ENCODE measurements at places on chromosomes 5 and 9.

DNA sequence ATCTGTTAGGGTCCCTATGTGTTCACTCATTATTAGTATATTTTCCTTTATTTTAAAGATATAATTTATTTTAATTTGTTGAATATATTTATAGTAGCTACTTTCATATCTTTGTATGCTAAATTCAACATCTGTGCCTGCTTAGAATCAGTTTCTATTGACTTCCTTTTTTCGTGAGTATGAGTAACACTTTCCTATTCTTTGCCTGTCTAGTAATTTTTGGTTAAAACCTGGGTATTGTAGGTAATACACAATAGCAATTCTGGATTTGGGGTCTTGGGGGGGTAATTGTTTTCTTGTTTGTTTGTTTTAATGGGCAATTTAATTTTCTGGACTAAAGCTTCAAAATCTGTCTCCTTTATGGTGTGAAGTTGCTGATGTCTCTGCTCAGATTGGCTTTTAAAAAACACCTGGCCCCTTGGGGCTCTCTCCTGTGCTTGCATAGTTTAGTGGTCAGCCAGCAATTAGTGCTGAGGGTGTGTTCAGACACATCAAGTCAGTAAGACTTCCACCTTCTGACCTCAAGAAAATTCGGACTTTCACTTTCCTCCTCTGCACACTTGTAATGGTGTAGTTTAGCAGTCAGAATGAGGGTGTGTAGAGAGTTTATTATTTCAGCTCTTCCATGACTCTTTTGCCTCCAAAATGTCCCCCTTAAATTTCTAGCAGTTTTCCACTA is 124.4 kb upstream of the MAP1B start:
- no peak overlapping the region for H3K27ac ChIP-seq
- no peaks in the 10 kb centered on the region for H3K36me3 ChIP-seq
- H3K4me3 ChIP-seq = no peak overlapping the region

DNA sequence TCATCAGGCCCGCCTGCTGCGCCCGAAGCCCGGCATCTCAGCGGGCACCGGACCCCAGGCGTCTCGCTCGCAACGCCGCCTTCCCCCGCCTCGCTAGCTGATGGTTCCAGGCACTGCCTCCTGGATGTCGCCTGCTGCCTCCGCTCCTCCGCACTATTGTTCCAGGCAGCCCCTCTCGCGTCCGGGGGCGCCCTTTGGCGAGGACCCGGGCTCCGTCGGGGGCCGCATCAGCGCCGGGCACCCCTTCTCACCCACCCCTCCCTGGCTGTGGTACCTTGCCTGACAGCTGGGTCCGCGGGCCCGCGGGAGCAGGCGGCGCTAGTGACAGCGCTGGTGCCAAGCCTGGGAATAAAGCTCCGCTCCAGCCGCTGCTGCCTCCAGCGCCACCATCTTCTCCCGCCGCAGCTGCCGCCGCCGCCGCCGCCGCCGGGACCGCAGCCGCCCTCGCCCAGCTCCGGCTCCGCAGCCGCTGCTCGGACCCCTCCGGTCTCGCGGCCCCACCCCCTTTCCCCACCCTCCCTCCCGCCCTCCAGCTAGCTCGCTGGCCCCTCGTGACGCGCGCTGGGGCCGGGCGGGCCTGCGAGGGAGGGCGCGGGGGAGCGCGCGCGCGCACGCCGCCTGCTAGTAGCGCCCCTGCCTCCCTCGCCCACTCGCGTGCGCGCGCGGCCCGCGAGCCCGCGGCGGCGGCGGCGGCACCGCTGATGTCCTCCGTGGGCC is at the start of gene APBA1:
TSS of gene APBA1 (minus strand) at position 493 of the 717 bp plus-strand sequence.
- no peaks in the 10 kb centered on the region for H3K27me3 ChIP-seq
- no peak within 1 kb of the TSS for H3K27ac ChIP-seq
- DNase-seq = peak; percentile 62
- H3K36me3 ChIP-seq = no peaks in the 10 kb centered on the region
- peak within 1 kb of the TSS; percentile 84 for H3K4me3 ChIP-seq

DNA sequence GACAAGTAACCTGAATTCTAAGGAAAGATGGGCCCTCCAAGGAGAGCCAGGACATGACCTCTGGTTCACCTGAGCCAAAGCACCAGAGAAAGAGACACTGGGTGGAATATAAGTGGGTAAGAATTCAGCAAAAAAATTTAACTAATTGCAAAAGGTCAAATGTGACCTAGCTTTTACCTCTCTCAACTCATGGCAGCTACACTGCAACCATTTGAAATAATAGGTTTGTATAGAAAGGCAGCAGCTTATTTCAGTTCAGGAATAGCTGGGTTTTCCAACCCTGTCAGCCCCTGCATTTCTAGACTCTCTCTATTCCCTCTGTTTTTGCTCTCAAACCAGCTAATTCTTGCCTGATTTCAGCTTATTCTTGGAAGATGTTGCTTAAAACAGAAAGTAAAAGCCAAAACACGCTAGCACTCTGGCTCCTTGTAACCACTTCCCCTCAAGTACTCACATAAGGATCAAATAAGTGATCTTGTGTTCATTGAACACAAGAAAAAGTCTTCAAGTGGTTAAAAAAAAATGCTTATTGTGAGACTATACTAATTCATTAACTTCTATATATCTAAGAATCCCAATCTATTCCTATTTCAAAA is 101.1 kb upstream of the NR4A3 start:
- H3K27ac ChIP-seq = peak overlapping the region; percentile 64
- DNase-seq = no peak
- H3K4me3 ChIP-seq = peak overlapping the region; percentile 51
- H3K27me3 ChIP-seq = no peaks in the 10 kb centered on the region

- DNase-seq = no peak
- no peak overlapping the region for H3K27ac ChIP-seq
- no peaks in the 10 kb centered on the region for H3K36me3 ChIP-seq
- H3K4me1 ChIP-seq = no peaks in the 10 kb centered on the region
- no peaks in the 10 kb centered on the region for H3K27me3 ChIP-seq
- H3K4me3 ChIP-seq = no peak overlapping the region
Observed at GRCh38 chr5:66021585-66021984, 95.2 kb downstream of the ERBIN start.

- no peaks in the 10 kb centered on the region for H3K27me3 ChIP-seq
- no peak overlapping the region for H3K4me3 ChIP-seq
- no peak overlapping the region for H3K27ac ChIP-seq
- no peaks in the 10 kb centered on the region for H3K4me1 ChIP-seq
Observed at GRCh38 chr9:24881361-24881760, 335.7 kb upstream of the IZUMO3 start.

DNA sequence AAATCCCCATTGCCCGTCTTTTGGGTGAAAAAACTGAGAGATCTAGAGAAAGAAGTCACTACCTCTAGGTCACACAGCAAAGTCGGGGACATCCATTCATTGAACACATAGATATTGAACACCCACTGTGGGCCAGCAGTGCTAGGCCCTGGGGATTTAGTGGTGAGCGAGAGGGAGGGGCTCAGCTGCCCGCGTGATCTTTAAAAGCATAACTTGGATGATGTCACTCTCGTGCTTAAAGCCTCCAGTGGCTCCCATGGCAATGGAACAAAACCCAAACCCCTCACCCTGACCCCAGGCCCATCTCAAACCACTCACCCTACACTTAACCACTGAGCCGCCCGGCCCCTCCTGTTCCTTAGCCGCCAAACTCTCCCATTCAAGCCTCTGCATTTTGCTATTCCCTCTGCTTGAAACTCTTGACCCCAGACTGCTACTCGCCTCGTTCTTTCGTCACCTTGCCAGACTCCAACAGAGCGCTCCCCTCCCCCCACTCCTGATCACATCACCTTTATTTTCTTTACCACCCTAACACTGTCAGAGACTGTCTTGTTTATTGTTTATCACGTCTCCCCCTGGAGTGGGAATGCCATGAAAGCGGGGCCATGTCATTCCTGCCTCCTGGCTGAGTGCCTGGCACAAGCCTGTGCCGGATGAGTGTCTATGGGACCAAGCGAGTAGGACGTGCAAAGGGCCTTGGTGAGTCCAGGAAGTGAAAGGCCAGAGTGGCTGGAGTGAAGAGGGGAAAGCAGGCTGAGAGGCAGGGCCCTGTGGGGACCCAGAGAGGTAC is 710 bp upstream of the PIP5KL1 start:
- no peak for DNase-seq
- no peaks in the 10 kb centered on the region for H3K27me3 ChIP-seq
- H3K4me1 ChIP-seq = peaks cover 29% of the 10 kb centered on the region
- H3K36me3 ChIP-seq = peaks cover 7% of the 10 kb centered on the region

DNA sequence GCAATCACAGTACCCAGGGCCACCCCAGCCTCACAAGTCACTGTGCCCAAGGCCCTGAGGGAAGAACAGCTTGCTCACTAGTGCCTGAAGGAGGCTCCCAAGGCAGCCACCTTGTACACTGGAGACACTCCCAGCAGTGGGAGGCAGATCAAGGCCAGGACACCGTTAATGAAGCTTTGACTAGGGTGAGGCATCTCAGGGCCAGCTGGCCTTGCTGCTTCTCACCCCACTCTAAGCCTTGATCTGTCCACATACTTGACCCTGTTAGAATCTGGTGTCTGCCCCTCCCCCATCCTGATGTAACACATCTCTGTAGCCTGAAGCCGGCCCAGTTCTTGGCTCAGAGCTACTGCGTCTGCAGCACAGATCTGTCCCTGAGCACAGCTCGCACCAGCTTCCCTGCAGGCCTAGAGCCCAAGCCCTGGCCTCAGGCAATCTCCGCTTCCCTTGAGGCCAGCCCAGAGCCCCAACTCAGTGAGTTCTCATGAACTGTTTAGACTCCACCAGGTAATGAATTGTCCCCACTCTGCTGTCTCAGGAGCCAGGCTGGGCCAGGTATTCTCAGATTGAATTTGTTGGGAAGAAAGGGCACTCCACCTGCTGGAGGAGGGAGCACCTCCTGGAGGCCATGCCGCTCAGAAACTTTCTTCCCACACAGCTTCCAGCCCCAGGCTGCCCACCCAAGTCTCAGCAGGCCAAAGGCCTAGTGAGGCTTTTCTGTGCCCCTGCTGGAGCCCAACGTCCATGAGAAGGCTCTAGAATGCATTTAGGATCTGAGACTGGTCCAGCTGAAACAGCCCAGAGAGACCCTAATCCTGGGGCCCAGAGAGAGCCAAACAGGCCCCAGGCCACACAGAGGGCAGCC is 13.4 kb upstream of the JADE2 start:
- H3K36me3 ChIP-seq = no peaks in the 10 kb centered on the region
- no peak overlapping the region for H3K4me3 ChIP-seq
- H3K4me1 ChIP-seq = no peaks in the 10 kb centered on the region

DNA sequence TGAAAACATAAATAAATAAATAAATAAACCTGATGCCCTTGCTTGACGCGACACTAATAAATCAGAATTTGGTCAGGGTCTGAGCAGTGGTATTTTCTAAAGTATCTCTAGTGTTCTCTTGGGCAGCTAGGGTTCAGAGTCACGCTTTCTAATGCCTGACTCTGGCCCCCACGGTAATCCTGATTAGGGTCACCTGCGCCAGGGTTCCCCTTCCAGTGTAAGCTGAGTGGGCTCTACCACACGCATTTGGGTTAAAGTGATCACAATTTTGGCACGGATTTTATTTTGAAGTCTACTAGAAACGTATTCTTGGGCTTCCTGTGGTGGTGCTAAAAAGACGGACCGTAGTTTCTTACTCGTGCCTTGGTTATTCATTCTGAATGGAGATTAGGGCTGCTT is 651 bp downstream of the TTC1 start:
- peak overlapping the region; percentile 84 for H3K4me3 ChIP-seq
- peaks cover 8% of the 10 kb centered on the region for H3K36me3 ChIP-seq
- peak overlapping the region; percentile 85 for H3K27ac ChIP-seq
- DNase-seq = no peak

- H3K4me3 ChIP-seq = peak overlapping the region; percentile 59
- no peak for DNase-seq
- no peaks in the 10 kb centered on the region for H3K27me3 ChIP-seq
- no peaks in the 10 kb centered on the region for H3K36me3 ChIP-seq
Observed at GRCh38 chr9:93577078-93577974, 942 bp downstream of the PHF2 start.

DNA sequence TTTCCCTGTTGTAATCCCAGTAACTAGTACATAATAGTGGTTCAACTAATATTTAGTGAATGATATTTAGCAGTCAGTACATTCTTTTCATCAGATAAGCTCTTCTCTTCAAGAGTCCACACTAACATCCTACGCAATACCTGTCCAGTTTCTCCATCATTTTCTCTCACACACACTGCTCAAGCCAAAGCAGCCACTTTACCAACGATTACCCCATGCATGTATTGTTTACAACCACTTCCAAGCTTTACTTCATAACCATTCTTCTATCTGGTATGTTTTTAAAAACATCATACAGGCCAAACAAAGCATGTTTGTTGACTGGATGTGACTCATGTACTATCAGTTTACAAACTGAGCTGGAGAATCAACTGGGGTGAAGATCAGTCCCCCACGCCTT is 7.3 kb downstream of the UBTD2 start:
- H3K27ac ChIP-seq = no peak overlapping the region
- DNase-seq = no peak
- H3K27me3 ChIP-seq = no peaks in the 10 kb centered on the region
- H3K4me1 ChIP-seq = no peaks in the 10 kb centered on the region
- no peak overlapping the region for H3K4me3 ChIP-seq
- no peaks in the 10 kb centered on the region for H3K36me3 ChIP-seq

- no peaks in the 10 kb centered on the region for H3K27me3 ChIP-seq
- no peaks in the 10 kb centered on the region for H3K4me1 ChIP-seq
- no peaks in the 10 kb centered on the region for H3K36me3 ChIP-seq
- no peak for DNase-seq
- no peak overlapping the region for H3K27ac ChIP-seq
Observed at GRCh38 chr5:124343451-124343867, 403.0 kb downstream of the ZNF608 start.

DNA sequence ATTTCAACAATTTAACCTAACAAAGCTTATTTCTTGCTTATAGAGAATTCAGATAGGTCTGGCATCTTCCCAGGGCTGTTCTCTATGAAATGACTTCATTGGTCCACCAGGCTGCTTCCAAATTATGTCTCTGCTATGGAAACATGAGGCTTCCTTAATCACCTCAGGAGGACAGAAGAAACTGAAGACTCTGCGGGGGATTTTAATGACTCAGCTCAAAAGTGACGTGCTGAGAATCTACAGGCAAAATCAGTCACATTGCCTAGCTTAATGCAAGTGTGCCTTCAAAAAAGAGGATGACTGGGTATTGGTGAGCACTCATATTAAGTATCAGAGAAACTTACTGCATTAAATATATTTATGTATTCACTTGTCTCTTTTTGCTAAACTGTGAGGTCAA is 315.5 kb upstream of the RGMB start:
- H3K27me3 ChIP-seq = no peaks in the 10 kb centered on the region
- no peaks in the 10 kb centered on the region for H3K4me1 ChIP-seq
- no peak for DNase-seq
- H3K4me3 ChIP-seq = no peak overlapping the region
- no peaks in the 10 kb centered on the region for H3K36me3 ChIP-seq
- no peak overlapping the region for H3K27ac ChIP-seq

GRCh38 chr5:141513627-141514329 is 24.9 kb downstream of the PCDHGC5 start:
- peaks cover 34% of the 10 kb centered on the region for H3K36me3 ChIP-seq
- H3K27me3 ChIP-seq = no peaks in the 10 kb centered on the region
- H3K4me1 ChIP-seq = no peaks in the 10 kb centered on the region
- H3K27ac ChIP-seq = peak overlapping the region; percentile 39
- H3K4me3 ChIP-seq = peak overlapping the region; percentile 59

DNA sequence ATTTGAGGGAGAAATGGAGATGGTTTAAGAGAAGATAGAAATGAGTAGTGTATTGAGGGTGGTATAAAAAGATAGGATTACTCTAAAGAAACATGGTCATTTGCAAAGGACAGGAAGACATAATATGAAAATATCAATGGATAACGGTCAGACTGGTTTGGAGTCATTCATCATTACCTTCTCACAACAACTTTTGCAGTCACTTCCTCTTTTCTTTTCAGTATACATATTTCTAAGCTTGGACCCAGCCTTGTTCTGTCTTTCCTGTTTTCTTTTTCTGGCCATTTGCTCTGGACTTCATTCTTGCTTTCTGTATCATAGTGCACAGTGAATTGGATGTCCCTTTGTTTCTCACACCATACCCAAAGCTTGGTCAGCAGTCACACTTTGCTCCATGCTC is 966.5 kb upstream of the TYRP1 start:
- H3K36me3 ChIP-seq = no peaks in the 10 kb centered on the region
- no peaks in the 10 kb centered on the region for H3K27me3 ChIP-seq
- no peak for DNase-seq
- H3K27ac ChIP-seq = no peak overlapping the region
- H3K4me1 ChIP-seq = no peaks in the 10 kb centered on the region
